ENCODE measurements at places on chromosomes 7 and 10.
A peak's percentile ranks its signal among the peaks of the same experiment; 100 is the strongest.

DNA sequence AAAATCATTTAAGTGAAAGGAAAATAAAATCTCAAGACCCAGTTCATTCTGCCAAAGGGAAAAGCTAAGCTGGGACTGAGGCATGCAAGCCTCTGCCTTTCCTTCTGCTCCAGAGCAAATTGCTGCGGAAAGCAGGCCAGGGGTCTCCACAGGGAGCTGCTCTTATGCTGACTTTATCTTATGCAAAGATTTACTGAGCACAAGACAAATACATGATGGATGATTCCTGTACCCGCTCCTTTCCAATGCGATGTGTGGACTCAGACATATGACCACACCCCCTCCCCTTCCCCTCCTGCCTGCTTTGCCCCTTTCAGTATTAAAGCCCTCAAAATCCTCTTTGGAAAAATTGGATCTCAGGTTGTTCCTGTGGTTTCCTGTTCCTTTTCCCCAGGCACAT lies 74.2 kb upstream of the INSIG1 start:
- DNase-seq, result no peak

GRCh38 chr10:74337330-74338016 lies 186.5 kb downstream of the ADK start:
- no peak for DNase-seq

GRCh38 chr10:4242561-4243035 lies 457.6 kb upstream of the KLF6 start:
- peak; percentile 73 for DNase-seq

DNA sequence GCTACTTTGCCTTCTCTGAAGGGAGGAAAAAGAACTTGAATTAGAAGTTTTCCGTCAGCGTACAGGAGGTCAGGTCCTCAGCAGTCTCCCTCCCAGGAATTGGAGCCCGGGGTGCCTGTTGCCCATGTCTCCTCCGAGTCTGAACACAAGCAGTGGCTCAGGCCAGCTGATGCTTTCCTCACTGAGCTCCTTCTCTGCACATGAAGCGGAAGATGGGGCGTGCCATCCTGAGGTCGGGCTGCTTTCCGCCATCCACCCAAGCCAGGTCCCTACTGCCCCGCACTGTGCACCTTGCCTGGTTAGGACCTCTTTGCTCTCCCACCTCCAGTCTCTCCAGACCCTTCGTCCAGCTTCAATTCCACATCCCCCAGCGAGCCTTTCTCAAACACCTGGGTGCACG lies 237.5 kb downstream of the CELF2 start:
- DNase-seq, result no peak

GRCh38 chr10:76002262-76002854 lies 570.9 kb downstream of the LRMDA start:
- DNase-seq, result no peak

GRCh38 chr7:7820939-7821338 lies 102.5 kb upstream of the RPA3 start:
- DNase-seq, result no peak

DNA sequence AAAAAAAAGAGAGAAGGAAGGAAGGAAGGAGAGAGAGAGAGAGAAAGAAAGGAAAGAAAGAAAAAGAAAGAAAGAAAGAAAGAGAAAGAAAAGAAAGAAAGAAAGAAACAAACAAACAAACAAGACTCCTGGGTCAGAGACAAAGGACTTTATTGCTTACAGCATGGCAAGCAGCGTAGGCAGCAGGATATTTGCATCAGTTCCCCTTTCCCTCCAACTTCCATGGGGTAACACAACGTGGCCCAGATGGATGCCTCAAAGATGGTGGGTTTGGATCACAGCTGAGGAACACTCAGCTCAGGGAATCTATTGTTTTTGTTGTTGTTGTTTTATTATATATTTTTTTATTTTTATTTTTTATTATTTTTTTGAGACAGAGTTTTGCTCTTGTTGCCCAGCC lies 128.5 kb upstream of the VKORC1L1 start:
- no peak for DNase-seq

- DNase-seq, result no peak
These were observed 101.5 kb downstream of the FOXL3 start for GRCh38 chr7:391411-391951.
